T-helper 17 cell (primary cell): ENCODE measurements at places on chromosomes 3 and 15.

DNA sequence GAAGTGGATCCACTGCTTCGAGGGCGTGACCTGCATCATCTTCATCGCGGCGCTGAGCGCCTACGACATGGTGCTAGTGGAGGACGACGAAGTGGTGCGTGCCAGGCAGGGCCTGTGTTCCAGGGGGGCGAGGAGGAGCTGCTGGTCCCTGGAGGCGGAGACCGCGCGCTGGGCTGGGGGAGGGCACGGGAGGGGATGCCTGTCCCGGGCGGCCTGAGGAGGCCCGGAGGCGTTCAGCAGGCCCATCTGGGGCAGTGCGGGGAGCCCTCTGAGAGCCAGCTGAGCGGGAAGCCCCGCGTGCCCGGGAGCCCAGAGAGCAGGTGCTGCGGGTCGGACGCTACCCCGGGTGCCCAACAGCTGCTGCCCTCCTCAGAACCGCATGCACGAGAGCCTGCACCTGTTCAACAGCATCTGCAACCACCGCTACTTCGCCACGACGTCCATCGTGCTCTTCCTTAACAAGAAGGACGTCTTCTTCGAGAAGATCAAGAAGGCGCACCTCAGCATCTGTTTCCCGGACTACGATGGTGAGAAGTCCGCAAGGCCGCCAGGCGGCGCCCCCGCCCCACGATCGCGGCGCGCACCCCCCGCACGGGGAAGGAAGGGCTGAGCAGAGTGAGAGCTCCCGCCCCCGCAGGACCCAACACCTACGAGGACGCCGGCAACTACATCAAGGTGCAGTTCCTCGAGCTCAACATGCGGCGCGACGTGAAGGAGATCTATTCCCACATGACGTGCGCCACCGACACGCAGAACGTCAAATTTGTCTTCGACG, 2.9 kb downstream of the GNAT1 start:
- peak; percentile 84 for DNase-seq

DNA sequence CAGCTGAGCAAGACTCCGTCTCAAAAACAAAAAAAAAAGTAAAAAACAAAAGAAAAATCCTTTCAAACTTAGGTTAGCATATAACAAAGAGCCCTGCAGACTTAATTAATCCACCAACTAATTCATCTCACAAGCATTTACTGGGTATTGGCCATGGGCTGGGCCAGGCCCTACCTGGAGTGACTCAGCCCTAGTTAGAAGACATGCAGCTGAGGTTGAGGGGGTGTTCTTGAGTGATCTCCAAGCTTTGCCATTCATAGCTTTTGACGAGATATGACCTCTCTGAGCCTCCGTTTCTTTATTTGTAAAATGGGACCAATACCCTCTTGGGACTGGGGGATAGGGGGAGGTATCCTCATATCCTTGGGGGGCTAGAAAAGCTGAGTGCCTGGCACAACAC, 7.8 kb downstream of the FBXL22 start:
- no peak for DNase-seq

GRCh38 chr3:13028010-13028821, 45.0 kb downstream of the IQSEC1 start:
- DNase-seq = no peak

GRCh38 chr3:52094571-52095485, 38.5 kb upstream of the DUSP7 start:
- DNase-seq = no peak

DNA sequence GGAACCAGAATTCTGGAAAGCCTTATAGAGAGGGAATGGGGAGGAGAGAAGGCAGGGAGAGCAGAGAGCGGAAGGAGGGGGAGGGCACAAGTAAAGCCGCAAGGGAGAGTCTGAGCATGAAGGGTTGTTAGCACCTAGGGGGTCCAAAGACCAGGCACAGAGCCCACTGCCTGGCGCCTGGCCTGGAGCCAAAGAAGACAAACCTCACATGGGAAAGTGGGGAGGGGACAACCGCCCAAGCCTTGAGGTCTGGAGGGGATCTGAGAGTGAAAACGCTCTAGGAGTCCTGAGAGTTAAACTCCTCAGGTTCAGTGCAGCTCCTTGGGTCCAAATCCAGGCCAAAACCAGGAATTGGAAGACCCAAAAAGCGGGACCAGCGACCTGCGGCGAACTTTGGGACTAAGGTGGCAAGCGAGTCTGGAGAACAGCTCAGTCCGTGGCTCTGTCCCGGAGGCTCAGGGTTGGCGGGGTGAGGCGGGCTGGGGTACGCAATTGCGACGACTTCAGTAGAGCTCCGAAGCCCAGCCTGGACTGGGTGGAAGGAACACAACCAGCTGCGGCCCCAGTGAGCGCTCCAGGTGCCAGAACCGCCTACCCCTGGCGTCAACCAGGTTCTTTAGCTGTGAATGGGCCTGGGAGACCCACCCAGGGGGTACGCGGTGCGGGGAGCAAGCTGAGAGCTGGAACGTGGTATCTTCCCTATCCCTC, 807 bp upstream of the INAFM2 start:
- no peak for DNase-seq

GRCh38 chr15:99453637-99454030, 112.2 kb upstream of the MEF2A start:
- no peak for DNase-seq

DNA sequence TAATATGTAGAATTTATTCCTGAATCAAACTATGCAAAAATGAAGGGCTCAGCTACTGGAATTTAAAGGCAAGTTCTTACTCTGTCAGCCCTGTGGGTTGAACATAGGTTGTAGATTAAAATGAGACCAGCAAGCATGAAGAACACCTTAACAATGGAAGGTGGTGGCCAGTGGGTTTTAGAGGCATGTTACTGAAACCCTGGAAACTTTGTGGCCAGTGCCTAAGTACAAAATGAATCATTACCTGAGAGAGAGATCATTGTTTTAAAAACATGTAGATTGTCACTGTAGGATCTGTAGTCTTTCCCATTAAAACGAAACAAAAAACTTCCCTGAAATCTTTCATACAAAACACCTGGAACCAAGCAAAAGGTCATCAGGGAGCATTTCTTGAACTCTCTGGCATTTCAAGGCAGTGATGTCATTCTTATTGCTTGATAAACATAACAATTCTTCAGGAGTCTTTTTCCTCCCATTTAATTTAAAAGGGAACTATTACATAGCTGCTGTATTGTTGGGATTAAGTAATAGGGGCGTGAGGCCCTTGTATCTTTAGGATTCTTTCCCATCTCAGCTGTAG, 51.8 kb downstream of the TMEM108 start:
- DNase-seq = no peak

DNA sequence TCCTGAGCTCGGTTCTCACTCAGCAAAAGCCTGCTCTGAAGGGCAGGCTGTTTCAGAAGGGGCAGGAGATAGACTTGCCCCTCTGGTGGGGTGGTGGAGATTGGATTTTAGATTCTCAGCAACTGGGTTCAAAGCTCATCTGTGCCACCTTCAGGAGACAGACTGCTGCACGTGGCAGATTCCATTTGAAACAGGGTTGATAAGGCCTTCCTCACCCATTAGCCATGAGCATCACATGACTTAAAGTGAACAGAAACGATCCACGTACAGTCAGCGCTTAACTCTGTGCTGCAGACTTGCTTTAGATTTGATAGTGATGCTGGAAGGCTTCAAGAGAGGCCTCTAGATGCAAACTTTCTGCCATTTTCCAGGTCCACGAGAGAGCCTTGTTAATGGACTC, 35.0 kb upstream of the MGLL start:
- DNase-seq = no peak

DNA sequence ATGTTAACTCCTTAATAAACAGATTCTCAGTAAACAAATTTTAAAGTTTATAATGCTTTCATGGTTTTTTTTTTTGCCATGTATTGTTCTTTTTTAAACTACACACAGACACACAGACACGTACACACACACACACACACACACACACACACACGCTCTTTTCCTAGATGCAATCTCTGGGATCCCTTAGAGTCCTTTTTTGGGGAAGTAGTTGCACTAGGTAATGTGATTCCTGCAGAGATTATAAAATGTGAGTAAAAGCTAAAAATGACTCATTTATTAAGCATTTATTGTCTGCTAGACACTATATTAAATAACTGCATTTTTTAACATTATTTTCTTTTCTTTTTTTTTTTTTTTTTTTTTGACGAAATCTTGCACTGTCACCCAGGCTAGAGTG, 19.9 kb downstream of the NDUFB5 start:
- DNase-seq = no peak

DNA sequence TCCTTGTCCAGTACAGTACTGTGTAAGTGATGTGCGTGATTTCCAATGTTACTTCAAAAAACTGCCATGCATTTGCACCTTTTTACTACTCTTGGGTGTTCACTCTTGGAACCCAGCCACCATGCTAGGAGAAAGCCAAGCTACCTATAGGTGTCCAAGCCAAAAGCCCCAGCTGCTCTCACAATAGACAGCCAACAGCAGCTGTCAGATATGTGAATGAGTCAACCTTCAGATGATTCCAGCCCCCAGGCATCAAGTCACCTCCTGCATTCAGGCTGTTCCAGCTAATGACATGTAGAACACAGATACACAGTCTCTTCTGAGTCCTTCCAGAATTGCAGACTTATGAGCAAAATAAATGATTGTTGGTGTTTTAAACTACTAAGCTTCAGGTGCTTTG, 417.7 kb upstream of the TGFBR2 start:
- no peak for DNase-seq

- no peak for DNase-seq
Measured at GRCh38 chr3:191154827-191155226, 44.2 kb upstream of the OSTN start.

DNA sequence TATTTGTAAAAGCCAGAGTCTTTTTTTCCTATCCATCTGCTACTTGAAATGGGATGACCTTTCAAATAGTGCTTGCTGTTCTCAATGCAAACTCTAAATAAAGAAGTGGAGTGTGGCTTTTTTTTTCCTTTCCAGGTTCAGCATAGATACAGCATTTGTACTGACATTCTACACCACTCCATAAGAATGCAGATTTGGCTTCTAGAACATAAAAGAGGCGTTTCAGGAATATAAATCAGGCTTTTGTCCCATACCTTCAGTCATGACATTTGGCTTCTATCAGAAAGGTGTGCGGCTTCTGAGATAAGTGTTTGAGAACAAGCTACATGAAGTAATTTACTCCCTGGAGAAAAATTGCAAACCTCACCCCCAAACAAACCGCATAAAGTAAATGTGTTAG, 553.1 kb downstream of the FHIT start:
- DNase-seq = no peak

DNA sequence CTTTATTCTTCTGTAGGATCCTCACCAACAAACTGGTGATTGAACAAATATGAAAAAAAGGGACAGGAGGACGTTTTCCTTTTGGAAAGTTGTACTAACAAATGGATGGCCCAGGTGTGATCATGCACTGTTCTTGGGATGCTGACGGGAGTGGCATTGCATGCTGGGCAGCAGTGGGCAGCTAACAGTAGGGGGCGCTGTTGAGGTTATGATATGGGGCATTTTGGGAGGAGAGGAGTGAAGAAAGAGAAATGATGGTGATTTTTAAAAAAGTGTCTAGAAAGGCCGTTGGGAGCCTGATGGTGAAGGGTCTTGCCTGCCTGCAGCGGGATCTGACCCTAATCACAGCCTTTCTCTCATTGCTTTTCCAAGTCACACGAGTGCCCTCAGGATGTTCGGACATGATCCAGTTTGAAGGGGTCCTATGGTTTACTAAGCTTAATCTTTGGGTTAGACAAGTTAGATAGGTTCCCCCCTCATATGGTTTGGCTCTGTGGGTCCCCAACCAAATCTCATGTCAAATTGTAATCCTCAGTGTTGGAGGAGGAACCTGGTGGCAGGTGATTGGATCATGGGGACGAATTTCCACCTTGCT, 46.2 kb upstream of the PRTG start:
- DNase-seq = peak; percentile 16

DNA sequence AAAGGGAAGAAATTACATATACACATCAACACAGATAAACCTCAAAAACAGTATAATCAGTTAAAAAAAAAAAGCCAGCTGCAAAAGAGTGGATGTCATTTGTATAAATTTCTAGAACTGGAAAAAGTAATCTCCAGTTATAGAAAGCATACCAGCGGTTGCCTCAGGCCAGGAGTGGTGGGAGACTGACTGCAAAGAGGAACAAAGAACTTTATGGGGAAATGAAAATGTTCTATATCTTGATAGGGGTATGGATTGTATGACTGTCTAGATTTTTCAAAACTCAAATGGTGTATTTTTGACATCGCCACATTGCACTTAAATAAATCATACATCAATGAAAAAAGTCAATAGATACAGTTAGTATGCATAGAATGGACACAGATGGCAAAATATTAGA, 241.6 kb downstream of the SCAPER start:
- no peak for DNase-seq

- no peak for DNase-seq
Measured at GRCh38 chr15:100167884-100168375, 173.8 kb downstream of the ADAMTS17 start.

DNA sequence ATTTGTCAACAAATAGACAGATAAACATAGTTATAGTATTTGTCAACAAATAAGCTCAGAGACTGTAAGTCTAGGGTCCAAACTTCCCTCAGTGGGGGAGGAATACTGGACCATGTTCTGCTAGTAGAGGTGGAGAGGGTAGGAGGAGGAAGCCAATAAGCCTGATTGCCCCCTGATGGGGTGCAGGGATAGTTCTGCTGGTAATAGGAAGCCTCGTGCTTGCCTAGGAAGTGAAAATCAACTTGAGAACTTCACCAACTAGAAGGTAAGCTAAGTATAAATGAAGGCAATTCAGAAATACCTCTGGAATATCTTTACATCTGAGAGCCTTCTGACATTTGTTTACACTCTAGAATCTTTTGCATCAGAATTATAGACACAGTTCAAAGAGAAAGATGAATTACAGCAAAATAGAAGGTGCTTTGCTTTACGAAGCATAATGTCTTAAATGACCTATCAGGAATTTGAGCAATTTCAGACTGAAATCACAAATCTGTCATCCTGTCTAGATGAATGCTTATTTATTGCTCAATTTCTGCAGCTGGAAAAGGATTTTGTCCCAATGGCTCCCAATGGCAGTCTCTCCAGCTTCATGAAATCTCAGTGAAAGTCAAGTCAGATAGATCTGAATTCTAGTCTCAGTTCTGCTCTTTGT, 225.6 kb upstream of the TBC1D5 start:
- DNase-seq = no peak

GRCh38 chr3:132488151-132488550, 70.8 kb downstream of the DNAJC13 start:
- DNase-seq = no peak

- DNase-seq = no peak
Measured at GRCh38 chr3:184377882-184378445, at the start of gene THPO. THPO (minus strand) TSS chr3:184378207; CDS start chr3:184376259, 1,948 bp downstream.

GRCh38 chr3:127629467-127630403, 750 bp downstream of the PODXL2 start:
- no peak for DNase-seq
